ENCODE measurements at places on chromosomes 3 and 15.
A peak's percentile ranks its signal among the peaks of the same experiment; 100 is the strongest.

DNA sequence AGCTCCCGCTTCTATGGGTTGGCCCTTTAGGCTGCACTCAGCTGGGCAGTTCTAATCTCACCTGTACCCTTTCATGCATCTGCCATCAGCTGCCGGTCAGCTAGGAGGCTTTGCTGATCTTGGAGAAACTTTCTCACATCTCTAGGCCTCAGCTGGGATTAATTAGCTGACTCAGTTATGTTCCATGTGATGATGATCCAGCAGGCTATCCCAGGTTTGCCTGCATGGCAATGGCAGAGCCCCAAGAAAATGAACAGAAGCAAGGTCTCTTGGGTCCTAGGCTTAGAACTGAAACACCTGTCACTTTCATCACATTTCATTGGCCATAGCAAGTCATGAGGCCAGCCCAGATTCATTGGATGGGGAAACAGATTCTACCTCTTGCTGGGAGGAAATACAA lies 304.6 kb upstream of the TBC1D5 start:
- no peak for DNase-seq

- no peak for DNase-seq
Measured at GRCh38 chr15:68933001-68933400, 2.7 kb downstream of the SPESP1 start.

DNA sequence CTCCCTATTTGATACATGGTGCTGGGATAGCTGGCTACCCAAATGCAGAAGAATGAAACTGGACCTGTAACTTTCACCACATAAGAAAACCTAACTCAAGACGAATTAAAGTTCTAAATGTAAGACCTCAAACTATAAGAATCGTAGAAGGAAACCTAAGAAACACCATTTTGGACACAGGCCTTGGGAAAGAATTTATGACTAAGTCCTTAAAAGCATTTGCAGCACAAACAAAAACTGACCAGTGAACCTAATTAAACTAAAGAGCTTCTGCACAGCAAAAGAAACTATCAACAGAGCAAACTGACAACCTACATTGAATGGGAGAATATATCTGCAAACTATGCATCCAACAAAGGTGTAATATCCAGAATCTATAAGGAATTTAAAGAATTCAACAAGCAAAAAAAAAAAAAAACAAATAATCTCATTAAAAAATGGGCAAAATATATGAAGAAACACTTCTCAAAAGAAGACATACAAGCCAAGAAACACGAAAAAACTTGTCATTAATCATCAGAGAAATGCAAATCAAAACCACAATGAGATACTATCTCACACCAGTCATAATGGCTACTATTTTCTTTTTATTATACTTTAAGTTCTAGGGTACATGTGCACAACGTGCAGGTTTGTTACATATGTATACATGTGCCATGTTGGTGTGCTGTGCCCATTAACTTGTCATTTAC lies 37.0 kb downstream of the HDGFL3 start:
- no peak for DNase-seq

GRCh38 chr15:49215768-49216739 lies 46.0 kb downstream of the GALK2 start:
- DNase-seq, result no peak

DNA sequence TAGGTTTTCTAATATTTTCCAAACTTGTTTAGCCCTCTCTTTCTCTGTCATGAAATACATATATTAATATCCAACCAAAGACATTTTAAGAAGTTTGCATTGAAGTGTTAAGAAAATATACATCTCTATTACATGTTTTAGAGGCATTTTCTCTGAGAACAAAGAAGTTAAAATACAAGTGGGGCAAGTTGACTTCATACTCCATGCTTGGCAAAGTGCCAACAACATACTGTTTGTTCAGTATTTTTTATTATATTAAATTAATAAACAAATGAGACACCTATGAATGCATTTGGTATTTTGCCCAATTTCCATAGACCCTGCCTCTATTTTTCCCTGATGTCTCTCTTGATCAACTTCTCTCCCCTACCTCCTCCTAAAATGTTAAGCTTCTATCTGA lies 232.8 kb upstream of the MRPL3 start:
- DNase-seq, result no peak

GRCh38 chr3:45783667-45784066 lies 12.7 kb downstream of the SLC6A20 start:
- DNase-seq, result no peak

DNA sequence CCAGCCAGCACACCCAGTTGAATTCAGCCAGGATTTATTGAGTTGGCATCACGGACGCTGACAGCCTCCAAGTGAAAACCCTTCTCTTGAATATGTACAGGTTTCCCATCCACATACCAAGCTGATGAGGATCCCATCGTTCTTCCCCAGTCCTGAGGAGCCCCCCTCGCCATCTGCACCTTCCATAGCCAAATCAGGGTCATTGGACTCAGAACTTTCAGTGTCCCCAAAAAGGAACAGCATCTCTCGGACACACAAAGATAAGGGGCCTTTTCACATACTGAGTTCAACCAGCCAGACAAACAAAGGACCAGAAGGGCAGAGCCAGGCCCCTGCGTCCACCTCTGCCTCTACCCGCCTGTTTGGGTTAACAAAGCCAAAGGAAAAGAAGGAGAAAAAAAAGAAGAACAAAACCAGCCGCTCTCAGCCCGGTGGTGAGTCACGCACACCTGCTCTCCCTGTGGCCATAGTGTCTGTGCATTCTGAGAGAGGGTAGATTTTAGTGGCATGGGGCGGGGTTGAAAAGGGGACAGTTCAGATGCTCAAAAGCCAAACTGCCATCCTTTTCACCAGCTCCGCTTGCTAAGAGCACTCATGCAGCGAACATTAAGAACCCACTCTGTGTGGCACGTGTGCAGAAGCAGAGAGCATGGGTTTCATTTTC lies 51.2 kb downstream of the KLHL25 start:
- DNase-seq, result no peak

DNA sequence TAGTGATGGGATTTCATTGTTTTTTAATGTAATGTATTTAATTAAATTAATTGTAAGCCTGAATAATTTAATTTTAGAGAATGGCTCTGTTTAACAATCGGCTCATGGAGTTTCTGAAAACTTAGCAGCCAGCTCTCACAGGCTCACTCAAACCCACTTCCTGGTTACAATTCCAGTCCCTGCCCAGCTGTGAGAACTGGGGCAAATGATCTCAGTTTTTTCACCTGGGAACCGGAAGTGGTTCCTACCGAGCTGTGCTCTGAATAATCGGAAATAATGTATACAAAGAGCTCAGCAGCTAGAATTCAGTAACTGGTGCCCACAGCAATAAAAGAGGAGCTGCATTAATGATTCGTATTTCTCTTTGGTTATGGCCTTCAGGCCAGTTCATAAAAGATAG lies 244.3 kb upstream of the MCTP2 start:
- DNase-seq, result no peak

DNA sequence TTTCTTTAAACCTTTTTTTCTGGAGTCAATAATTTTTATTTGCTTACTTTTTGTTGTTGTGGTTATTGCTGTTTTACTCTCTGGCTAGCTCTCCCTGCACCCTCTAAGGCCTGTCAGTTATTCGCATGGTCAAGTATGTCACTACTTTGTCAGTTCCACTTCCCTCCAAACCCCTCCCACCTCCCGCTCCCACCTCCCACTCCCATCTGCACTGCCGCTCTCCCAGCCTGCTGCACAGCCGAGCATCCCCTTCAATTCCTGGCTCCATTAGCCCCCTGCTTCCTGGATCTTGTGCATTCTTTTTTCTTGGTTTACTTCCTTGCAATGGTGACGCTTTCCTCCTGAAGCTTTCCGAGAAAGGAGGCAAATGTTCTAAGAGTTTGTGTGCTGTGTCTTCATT lies 218.0 kb downstream of the XXYLT1 start:
- no peak for DNase-seq

DNA sequence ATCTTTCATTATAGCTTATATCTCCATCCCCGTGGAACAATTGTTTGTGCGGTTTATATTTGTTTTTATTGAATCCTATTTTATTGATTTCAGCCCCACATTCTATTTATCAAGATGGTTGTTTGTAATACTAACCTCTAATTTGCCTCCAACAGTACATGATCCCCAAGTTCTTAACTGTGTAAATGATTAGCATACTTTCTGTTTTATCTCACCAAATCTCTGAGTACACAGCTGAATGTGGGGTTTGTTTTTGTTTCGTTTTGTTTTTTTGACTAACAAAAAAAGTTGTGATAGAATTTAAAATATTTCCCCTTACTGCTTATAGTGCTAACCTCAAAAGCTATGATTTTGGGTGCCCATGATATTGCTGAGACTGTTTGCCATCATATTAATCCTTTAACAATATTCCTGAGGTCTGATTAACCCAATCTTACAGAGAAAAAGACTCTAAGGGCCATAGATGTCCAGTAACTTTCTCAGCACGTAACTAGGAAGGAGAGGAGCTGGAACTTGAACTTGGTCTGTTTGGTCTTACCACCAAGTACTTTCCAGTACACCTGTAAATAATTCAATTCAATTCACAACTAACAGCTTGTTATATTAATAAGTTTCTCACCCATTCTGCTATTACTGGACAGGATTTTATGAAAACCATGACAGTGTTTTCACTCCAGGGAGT lies 789.8 kb downstream of the TUSC7 start:
- DNase-seq, result no peak

- no peak for DNase-seq
Measured at GRCh38 chr3:162285259-162285658, 788.7 kb downstream of the OTOL1 start.

GRCh38 chr15:63360170-63360569 lies 21.5 kb downstream of the CA12 start:
- DNase-seq, result no peak

DNA sequence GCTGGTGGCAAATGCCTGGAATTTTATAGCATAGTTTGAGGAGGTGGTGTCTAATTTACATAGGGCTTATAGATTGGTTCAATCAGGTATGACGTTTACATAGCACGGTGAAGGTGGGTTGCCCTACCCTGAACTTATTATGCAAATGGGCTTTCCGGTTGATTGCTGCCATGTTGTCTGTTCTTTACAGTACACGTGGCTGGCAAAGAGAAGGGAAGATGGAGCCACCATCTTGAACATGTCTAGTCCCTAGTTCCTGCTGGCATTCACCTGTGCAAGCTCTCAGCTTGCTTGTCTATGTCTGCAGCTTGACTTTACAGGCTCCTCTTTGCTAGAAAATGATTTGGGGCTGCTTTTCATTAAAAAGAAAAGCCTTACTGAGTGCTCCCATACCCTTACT lies 14.0 kb upstream of the STAC start:
- no peak for DNase-seq

DNA sequence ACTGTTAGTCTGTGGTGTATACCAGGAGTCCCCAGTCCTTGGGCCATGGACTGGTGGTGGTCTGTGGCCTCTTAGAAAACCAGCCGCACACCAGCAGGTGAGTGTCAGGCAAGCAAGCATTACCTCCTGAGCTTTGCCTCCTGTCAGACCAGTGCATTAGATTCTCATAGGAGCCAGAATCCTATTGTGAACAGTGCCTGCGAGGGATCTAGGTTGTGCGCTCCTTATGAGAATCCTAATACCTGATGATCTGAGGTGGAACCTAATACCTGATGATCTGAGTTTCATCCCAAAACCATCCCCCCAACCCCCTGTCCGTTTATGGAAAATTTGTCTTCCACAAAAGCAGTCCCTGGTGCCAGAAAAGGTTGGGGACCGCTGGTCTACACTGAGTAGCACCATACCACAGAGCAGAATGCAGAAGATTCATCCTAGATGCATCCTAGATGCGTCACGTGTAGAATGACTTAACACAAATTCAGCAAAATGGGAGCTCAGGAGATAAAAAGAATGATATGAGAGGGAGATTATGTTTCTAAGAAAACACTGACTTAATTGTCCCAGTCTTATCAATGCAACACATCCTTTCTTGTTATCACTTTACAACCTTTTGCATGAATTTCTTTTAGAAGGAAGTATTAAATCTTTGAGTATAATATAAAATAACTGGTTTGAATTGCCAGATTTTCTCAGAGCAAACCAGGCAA lies 28.5 kb downstream of the SELENOT start:
- DNase-seq, result no peak

DNA sequence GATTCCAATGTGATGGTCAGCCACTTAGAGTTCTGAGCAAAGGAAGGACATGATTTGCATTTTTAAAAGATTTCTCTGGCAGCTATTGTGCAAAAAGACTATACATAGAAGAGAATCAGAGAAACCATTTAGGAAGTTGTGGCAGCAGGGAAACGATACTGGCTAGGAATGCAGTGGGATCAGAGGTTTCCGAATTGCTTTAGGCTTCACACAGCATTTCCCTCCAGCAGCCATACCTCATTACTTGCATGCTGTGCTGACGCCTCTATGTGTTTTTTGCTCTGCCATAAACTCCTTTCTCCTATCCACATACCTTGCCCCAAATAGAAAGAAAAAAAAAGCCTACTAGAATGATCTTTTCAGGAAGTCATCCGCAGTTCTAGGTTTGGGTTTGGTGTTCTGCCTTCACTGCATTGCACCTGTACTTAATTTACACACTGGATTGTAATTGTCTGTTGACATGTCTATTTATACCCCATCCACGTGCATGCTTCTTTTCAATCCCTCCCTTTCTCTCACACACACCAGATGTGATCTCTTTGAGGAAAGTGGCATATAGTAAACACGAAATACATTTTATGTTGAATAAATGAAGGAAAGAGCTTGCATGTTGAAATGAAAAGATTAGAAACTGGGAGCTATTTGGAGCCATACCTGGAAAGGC lies 860.3 kb upstream of the SEMA6D start:
- no peak for DNase-seq

GRCh38 chr3:187714404-187714979 lies 12.1 kb upstream of the RTP2 start:
- peak; percentile 62 for DNase-seq

- DNase-seq, result no peak
Measured at GRCh38 chr3:64163755-64164148, 61.5 kb downstream of the PRICKLE2 start.

- DNase-seq, result no peak
Measured at GRCh38 chr3:55562700-55563099, 75.6 kb upstream of the WNT5A start.

DNA sequence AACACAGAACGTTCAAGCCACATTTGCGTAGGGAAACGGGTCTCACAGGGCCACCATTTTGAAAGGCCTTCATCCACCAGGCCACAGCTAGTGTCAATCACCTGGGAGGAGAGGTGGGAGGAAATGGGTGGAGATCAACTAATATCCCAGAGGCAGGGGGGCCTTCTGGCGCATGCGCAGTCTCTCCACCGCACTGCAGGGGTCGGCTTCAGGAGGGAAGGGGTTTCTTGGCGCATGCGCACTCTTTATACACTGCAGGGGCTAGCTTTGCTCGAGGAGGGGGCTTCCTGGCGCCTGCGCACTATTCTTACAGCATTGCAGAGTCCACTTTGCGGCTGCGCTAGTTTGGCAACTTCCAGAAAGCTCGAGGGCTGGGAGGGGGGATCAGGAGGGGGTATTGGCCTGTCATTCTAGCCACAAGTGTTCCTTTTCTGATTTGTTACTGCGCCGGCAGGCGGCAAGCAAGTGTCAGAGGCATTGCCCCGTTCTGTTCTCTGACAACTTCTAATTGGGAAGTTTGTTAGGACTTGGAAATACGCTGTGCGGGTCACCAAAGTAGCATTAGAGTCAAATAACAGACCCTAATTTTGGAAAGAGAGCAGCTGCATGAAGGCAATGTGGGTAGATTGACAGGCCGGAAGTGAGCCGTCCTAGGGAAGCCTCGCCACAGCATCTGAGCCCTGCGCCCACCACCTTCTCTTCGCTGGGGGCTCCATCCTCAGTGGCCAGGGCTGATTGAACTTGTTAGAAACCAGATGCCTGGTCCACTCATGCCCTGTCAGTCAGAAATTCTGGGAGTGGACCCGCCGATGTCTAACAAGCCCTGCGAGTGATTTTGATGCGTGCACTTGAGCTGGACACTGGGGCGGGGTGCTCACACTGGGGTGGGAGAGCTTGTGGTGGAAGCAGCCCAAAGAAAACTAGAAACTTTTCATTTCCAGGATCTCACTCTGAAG lies 173.5 kb upstream of the NDN start:
- DNase-seq, result no peak

GRCh38 chr15:90401495-90401894 lies 13.5 kb downstream of the IQGAP1 start:
- no peak for DNase-seq
